ENCODE measurements at places on chromosomes 6 and 20. TPM values are rescaled to one million over a fixed set of nuclear protein-coding genes. Genes with fewer than 3 reads are reported as not detected.

GNAS-AS1 gene
- total RNA-seq, result not detected

FAM210B gene
- total RNA-seq, result 17.9 TPM

HTR1B gene
- total RNA-seq, result 12.0 TPM

FAM83B gene
- not detected for total RNA-seq

TFAP2C gene
- 4.9 TPM for total RNA-seq

LRRC73 gene
- total RNA-seq, result not detected

DNA sequence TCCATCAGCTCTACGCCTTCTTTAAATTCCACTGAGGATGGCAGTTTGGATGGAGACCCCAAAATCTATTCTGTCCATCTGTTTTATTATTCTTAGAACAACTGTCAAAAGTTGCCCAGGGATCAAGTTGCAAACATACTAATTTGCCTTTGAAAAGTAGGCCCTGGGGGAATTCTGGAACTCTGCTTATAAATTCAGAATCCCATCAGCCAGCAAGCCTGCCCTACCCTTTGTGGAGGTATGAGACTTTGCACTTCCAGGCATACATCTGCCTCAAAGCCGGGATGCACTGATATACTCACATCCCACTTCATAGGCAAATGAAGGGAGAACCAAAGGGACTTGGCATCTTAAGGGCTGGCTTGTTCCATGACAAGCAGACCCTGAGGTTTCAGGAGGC is 93.6 kb downstream of the INSM1 start:
- DNase-seq, result no peak

GRCh38 chr6:125835221-125835744 is 44.5 kb downstream of the NCOA7 start:
- DNase-seq, result no peak

- DNase-seq, result no peak
Measured at GRCh38 chr6:149184523-149184922, 133.0 kb upstream of the TAB2 start.

- no peak for DNase-seq
Measured at GRCh38 chr6:167073679-167074274, 49.1 kb upstream of the CCR6 start.

DNA sequence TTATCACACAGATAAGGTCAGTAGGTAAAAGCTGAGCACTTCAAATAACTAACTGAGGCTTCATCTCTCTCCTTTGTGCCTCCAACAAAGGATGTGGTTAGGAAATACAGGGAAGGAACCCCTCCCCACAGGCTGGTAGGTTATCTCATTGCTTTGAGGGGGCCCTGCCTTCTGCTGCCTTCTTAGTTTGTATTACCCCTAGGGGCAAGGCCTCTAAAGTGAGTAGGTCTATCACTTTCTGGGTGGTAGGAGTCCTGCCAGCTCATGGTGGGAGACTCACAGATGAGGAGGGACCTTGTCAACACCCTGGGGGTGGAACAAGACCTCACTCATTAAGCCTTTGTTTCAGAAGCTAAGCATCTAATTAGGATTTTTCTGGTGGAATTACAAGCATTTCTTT is 34.6 kb downstream of the EDN1 start:
- DNase-seq, result no peak

DNA sequence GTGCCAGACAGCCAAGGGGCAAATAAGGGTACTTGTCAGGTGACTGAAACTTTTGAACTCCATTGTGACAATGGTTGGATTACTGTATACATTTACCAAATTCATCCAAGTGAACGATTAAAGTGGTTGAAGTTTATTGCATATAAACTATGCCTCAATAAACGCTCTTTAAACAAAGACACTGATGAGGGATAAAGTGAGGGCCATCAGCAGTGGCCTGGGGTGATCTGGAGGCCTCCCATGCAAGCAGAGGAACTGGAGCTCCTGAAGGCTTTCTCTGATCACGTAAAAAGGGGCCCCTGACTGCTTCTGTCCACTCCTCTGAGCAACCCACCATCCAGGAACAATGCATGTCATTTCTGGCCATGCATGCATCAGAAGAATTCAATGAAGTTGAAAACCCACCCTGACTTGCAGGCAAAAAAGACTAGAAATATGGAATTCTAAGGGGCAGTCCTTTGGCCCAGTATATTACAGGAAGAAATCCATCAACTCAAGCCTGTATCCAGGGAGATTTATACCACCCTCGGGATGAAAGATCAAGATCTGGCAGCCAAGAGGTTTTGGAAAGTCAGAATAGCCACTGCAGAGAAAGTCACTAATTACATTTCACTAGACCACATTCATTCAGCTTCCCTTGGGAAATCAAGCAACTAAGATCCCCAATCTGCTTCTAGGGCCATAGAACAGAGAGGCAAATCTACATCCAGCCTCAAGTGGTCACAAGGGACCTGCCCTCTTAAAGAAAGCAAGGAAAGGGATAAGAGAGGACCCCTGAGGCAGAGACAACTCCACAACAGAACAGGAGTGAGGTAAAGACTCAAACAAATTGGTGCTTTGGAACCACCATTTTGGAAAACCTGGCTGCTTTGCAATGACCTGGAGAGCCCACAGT is 31.7 kb upstream of the RAB22A start:
- DNase-seq, result no peak

GRCh38 chr20:40637176-40637575 is 51.9 kb downstream of the MAFB start:
- DNase-seq, result no peak

DNA sequence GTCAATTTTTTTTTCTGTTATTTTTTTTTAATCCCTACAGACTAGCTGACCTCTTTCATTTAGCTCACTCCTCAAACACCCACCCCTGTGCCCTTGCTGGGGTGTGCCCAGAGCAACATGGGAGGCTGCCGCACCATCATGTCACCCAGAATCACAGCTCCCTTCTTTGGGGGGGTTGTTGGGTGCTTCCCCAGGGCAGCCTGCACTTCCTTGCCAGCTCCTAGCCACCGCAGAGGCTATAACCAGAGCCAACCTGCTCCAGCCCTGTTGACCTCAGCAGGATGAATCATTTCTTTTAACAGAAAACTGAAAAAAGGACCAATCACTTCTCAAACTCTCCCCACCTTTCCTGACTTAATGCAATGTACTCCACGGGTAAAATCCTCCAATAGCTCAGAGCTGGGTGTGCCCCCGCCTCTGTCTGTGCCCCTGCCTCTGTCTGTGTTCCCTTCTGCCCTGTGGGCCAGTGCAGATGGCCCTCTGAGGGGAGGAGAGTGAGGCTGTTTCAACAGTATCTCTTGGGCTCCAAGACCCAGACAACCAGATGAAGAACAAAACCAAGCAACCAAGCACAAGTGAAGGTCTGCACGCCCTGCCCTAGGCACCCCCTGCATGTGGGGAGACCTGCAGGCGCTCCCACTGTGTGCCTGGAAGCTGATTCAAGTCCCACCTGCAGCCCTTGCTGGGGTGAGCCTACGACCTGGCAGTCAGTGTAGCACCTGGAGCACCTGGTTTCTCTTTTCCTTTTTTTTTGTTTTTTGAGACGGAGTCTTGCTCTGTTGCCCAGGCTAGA is 67.7 kb downstream of the PYGB start:
- no peak for DNase-seq

DNA sequence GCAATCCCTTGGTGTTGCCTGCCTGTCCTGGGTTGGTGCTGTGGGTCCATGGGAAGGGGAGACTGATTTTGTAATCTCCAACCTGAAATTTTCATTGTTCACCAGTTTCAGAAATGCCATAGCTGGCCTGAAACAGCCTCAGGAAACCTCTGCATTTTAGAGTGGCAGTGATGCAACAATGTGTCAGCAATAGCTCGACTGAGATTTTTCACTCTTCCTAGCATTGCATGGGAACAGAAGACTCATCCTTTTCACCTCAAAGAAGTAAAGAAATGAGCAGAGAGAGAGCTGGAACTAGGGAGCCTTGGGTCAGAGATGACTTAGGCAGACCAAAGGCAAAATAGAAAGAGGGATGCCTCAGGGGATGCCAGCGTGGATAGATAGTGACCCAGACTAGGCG is 23.7 kb upstream of the TMEM14A start:
- DNase-seq, result no peak

DNA sequence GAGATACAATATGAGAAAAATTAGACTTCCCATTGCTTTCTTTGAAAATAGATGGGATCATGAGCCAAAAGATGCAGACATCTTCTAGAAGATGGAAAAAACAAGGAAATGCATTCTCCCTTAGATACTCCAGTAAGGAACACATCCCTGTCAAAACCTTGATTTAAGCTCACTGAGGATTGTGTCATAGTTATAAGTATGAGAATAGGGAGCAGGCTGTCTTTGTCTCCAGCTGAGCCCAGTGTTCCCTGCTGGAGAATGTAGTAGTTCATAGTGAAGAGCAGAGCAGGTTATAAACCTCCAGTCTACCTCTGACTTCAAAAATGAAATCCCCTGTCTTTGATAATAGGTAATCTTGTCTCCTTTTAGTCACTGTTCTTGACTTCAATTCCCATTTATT is 589.9 kb downstream of the PHF3 start:
- DNase-seq, result no peak

DNA sequence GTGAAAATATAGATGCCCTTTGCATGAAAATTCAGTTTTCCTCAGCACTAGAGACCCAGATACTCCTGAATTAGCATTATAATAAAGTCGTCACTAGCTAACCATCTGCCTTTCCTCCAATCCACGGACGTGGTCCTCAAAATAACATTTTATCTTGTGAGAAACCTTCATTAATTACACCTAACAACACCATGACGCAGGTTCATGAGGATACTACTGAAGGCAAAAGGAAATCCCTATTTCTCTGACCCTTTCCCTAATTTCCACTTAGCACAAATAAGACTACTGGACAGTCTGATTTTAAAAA is 1.3 kb upstream of the PNISR start:
- DNase-seq, result no peak

- DNase-seq, result no peak
Measured at GRCh38 chr6:53287336-53288225, 61.2 kb downstream of the ELOVL5 start.

DNA sequence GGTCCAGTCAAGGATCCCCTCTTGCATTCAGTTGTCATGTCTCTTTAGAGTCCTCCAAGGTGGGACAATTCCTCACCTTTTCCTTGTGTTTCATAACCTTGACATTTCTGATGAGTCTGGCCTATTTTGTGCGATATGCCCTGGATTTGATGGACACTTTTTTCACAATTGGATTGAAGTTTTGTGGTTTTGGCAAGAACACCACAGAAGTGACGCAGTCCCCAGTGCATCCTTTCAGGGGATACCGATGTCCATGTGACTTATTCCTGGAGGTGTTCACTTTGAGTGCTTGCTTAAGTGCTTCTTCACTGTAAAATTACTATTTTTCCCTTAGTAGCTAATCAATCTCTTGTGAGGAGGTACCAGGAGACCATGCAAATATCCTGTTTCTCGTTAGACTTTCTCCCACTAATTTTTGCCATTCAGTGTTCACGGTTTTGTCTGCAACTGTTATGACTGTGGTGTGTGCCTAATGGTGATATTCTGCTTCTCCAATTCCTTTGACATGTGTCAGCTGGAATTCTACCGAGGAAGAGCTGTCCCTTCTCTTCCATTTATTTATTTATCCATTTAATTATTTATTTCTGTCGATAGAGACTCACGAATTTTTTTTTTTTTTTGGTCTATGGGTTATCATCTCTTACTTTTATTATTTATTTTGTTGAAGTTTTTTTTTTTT is 30.8 kb downstream of the BPIFB4 start:
- DNase-seq, result no peak

DNA sequence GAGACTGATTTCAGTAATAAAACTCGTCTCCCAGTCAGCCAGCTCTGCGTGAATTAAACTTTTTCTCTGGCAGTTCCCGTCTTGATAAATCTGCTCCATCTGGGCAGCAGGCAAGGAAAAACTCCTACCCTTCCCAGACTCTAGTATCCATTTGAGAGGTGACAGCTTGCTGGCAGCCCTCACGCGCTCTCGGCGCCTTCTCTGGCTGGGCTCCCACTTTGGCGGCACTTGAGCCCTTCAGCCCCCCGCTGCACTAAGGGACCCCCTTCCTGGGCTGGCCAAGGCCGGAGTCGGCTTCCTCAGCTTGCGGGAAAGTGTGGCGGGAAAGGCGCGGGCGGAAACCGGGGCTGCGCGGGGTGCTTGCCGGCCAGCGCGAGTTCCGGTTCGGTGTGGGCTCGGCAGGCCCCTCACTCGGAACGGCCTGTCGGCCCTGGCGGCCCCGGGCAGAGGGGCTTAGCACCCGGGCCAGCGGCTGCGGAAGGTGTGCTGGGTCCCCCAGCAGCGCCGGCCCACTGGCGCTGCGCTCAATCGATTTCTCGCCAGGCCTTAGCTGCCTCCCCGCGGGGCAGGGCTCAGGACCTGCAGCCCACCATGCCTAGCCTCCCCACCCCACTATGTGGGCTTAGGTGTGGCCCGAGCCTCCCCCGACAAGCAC is 21.8 kb upstream of the GMPR start:
- peak; percentile 70 for DNase-seq

Data from ascending aorta (tissue), 2 donors.